ENCODE measurements at places on chromosomes 2 and 18. TPM values are rescaled to one million over a fixed set of nuclear protein-coding genes. Genes with fewer than 3 reads are reported as not detected.

Gene PCARE
- total RNA-seq: 0.51 TPM

Gene ADD2
- total RNA-seq: 2.3 TPM

Gene NDC80
- total RNA-seq: 0.54 TPM

Gene C2orf81
- 1.1 TPM for total RNA-seq

Gene FOXD4L1
- total RNA-seq: not detected

Gene IL36RN
- total RNA-seq: not detected

Gene OR6B3
- not detected for total RNA-seq

DNA sequence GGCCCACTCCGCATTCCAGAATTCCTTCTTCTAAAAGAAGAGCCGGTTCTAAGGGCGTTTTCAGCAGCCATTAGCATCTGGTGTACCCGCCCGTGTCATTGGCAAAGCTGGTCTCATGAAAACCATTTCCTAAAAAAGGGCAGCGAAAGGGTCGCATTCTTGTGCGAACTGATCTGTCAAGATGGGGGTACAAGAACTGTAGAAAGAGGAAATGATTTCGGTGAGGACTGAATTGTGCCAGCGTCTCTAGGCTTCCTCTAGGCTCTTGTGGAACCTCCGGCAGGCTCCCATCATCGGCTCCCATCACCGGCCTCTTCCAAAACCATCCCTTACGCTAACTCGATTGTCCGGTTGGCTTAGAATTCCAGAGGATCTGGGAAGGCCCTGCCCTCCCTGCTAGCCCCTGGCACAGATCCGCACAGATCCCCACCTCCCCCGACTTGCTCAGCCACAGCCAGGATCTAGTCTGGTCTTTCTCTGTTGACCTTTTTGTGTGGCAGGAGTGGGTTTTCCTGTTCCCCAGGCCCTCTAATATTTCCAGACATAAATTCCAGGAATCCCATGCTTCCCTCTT is 1.3 kb downstream of the RAB31 start:
- no peak for DNase-seq

GRCh38 chr18:66792466-66792865 is 188.6 kb upstream of the CDH19 start:
- DNase-seq: no peak

DNA sequence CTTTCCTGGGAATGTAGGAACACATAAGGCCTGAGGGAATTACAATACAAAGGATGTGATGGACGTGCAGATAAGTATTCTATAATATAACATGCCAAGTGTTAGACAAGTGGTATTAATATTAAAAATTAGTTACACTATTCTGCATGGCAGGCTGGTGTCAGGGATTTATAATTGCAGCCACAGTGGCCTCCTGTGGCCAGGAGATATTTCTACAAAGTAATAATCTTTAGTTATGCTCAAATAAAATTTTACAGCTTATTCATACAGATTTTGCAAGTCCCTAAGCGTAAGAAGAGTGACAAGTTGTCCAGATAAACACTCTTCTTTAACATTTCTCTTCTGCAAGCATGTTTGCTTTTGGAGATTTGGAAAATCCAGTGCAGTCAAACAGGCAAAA is 90.4 kb upstream of the CBLN2 start:
- DNase-seq: no peak

- DNase-seq: no peak
Measured at GRCh38 chr2:13018490-13018889, 301.8 kb downstream of the TRIB2 start.

DNA sequence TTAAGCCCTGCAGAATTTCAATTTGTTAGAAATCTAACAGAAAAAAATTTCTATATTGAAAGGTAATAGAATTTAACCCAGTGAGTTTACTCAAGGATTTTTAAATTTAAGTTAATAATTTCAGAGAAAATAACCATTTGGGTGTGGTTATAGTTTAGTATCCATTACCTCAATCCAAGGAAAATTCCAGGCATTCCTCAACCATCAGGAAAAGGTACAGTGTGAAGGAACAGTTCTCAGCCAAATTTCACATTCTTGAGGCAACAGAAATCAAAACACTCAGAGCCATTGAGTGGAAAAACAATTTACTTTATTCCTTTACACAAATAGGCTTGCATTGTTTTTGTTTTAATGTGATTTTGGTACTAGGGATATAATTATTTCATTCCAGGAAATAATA is 45.6 kb downstream of the ONECUT2 start:
- no peak for DNase-seq

- no peak for DNase-seq
Measured at GRCh38 chr2:212426637-212427412, 111.8 kb downstream of the ERBB4 start.

GRCh38 chr2:101187131-101187530 is 35.9 kb upstream of the TBC1D8 start:
- no peak for DNase-seq

GRCh38 chr2:54348646-54349045 is 92.6 kb upstream of the TSPYL6 start:
- DNase-seq: no peak

- DNase-seq: no peak
Measured at GRCh38 chr2:16038621-16039020, 98.3 kb downstream of the MYCN start.

GRCh38 chr2:84875213-84875560 is 5.7 kb downstream of the TRABD2A start:
- no peak for DNase-seq

- DNase-seq: no peak
Measured at GRCh38 chr2:41314511-41315070, 733.2 kb upstream of the PKDCC start.

DNA sequence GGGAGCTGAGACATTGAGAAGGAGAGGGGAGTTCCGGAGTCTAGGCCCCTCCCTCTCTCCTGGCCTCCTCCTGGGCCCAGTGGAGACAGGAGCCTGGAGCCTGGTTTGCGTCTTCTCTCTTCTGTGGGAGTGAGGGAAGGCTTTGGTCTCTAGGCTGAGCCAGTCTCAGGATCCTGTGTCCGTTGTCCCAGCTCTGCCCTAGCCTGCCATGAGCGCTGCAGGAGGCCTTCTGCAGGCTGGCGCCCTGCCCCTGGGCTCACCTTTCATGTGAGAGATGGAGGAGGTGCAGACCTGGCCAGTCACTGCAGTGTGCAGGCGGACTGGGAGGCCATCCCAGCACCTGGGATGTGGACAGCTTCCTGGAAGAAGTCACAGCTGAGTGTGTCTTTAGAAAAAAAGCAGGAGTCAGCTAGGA is 8.7 kb downstream of the IMPA2 start:
- no peak for DNase-seq

DNA sequence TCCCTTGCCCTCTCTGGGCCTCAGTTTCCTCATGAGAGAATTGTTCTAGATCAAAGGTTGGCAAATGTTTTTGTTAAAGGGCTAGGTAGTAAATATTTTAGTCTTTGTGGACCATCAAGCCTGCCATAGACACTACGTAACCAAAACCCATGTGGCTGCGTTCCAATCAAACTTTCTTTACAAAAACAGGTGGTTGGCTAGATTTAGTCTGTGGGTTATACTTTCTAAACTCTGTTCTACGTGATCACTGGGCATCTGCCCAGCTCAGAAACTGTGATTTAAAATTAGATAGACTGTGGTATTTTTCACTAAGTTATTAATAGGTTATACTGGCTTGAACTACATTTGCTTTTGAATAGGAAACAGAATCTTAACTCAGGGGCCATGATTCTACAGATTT is 149.8 kb upstream of the DCC start:
- no peak for DNase-seq

DNA sequence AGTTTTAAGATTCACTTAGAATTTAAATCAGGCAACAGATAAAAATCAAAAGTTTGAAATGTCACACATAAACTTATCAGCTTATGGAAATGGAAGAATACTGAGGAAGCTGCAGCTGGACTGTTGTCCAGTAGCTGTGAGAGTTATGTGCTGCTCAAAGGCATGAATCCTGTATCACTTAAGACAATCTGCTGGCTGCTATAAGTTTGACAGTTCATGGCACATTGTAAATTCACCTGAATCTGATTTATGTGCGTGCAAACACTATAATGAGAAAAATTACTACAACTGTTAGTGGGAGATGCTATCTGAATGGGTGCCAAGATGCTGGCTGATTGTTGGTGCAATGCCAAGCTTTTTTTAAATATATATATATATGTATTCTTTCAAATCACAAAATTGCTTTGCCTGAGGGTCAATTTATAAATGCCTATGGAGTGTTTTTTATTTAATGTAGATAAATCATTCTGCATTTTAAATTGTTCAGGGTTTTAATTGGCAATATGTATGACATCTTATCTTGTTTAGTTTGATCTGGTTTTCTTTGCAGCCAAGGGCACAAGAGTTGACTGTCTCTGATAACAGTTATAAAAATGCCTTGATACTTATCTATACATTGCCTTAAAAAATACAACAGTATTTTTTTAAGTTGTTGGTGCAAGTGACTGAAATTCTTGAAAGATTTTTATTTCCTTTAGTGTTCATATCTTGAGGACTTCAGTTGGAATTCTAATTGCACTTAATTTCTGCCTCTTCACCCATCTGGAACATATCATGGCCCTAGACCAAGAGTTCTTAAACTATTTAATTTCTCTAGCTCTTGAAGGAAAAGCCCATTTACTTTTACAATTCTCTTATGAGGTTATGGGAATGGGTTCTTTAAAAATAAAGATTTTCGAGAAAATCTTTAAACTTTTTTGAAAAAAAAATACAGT is 48.7 kb downstream of the CAVIN2 start:
- no peak for DNase-seq

GRCh38 chr18:59502274-59503175 is 143.5 kb upstream of the LMAN1 start:
- DNase-seq: no peak

DNA sequence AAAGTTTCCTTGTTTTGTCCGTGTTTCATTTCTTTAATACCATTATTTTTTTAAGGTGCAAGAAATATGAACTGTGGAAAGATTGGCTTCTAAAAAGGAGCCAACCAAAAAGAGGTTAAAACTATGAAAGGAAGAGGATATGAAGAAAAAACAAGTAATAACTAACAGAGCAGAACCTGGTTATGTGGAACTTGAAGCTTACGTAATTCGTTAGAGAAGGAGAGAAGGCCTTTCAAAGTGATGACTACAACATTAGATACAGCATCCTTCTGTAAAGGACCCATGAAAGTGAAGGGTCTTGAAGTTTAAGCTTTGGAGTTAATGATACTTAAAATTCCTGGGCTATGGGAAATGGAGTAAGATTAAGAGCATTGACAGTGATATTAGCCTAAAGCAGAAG is 84.5 kb downstream of the ANKRD12 start:
- DNase-seq: no peak

DNA sequence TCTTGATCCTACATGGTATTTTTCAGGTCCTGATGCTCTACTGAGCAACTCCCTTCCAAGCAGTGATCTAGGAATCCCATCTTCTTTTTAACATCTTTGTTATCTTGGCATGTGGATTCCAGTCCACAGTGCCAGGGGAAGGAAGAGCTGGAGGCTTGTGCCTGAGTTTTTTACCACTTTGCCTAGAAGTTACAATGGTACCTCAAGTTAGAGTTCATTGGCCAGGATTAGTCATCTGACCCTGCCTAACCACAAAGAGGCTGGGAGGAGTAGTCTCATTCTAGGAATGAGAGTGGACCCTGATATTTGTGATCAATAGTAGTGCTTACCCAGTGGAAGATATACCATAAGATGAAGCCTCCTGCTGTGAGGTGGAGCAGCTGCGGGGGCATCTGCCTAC is 109.3 kb downstream of the ADCYAP1 start:
- DNase-seq: no peak

DNA sequence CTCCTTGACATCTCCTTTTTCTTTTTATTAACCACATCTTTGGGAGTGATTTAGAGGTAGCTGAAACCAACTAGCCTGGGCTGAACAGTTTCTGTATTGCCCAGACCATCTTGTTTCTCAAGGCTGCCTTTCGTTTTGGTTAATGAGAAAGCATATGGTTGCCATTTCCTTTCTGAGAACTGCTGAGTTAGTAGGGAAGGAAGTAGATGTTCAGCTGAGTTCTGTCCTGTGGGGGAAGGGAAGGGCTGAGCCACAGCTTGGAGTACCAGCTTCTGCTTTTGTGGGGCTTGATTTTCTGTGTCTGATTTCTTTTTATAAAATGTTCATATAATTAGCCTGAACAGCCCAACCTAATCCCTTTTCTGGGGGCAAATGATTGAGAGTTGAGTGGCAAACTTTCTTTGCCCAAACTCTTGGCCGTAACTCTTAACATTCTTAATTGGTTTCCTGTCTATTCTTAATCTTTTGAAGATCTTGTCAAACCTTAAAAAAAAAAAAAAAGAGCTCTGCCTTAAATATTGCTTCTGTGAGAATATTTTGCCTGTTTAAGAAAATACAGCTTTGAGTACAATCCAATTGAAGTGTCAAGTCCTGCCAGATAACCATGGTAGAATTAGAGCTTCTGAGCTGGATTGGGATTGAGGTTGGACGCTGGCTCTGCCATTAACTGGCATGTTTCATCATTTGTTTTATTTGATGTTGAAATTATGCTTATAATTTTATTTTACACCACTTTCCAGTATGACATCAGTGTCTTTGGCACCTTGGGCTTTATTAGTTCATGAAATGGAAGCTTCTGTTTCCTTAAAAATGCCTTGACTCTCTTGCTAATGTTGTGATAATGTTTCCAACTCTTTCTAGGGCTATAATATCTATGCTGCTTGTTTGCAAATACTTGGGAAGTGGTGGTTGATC is 1.9 kb upstream of the NABP1 start:
- DNase-seq: peak; percentile 65

GRCh38 chr2:195768431-195768830 is 111.4 kb downstream of the SLC39A10 start:
- no peak for DNase-seq

GRCh38 chr2:119157850-119158511 is 570 bp downstream of the C1QL2 start:
- no peak for DNase-seq

DNA sequence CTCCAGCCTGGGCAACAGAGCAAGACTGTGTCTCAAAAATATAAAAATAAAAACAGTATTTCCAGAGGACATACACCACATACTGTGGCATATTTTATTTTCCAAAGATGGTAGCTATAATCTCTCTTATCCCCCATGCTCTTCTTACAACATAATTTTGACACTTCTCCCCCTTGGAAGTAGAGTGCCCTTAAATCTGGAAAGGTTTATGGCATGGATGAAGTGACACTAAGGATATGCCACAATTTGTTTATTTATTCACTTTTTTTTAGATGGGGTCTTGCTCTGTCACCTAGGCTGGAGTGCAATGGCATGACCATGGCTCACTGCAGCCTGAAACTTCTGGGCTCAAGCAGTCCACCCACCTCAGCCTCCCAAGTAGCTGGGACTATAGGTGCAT is 56.7 kb downstream of the HNRNPLL start:
- no peak for DNase-seq

DNA sequence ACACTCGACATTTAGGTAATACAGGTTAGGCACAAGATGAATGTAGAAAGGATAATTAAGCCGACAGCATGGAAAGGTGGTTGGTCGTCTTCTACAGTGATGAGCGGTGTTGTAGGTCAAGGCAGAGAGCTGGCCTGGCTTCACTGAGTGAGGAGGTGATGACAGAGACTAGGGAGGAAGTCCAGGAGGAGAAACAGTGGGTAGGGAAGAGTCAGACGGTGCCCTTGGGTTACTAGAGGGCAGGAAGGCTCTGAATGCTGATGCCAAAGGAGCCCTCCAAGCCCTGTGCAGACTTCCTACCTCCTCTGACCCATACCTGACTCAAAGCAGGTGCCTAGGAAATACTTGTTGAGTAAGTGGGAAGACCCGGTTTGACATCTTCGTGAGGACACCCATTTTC is 100.8 kb downstream of the ITGB1BP1 start:
- DNase-seq: no peak

GRCh38 chr2:16853088-16853487 is 187.5 kb upstream of the CYRIA start:
- no peak for DNase-seq
